ENCODE measurements at places on chromosomes 2 and 18.

DNA sequence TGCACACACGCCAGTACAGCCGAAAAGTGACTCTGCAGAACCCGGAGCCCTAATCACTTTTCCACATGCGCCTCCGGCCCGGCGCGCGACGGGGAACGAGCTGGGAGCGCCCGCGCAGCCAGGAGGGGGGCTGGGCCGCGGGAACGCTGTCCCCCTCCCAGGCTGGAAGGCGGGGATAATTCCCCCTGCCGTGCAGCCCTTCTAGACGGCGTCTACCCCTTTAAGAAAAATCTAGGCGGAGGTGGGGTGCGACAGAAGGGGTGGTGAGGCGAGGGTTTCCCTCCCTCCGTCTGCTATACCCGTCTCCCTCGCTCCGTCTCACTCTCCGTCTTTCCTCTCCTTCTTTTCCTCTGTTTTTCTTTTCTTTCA lies 2.4 kb downstream of the CYP26B1 start:
- DNase-seq = no peak

GRCh38 chr2:149652526-149652925 lies 65.0 kb upstream of the MMADHC start:
- no peak for DNase-seq

GRCh38 chr2:233996000-233996399 lies 54.5 kb upstream of the SPP2 start:
- no peak for DNase-seq

DNA sequence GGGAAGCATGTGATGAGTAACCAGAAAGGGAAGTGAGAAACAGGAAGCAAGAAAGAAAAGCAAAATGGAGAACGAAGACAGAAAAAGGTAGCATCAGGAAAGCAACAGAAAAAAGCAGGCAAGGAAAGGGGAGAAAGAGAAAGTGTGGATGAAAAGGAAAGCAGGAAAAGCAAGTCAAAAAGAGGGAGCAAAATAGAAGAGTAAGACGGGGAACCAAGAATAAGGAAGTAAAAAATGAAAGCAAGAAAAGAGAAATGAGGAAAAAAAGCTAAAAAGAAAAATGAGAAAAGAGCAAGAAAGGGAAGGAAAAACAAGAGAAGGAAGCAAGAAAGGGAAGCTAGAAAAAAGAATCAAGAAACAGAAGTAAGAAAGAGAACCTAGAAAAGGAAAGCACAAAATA lies 242.3 kb upstream of the NCKAP5 start:
- no peak for DNase-seq

DNA sequence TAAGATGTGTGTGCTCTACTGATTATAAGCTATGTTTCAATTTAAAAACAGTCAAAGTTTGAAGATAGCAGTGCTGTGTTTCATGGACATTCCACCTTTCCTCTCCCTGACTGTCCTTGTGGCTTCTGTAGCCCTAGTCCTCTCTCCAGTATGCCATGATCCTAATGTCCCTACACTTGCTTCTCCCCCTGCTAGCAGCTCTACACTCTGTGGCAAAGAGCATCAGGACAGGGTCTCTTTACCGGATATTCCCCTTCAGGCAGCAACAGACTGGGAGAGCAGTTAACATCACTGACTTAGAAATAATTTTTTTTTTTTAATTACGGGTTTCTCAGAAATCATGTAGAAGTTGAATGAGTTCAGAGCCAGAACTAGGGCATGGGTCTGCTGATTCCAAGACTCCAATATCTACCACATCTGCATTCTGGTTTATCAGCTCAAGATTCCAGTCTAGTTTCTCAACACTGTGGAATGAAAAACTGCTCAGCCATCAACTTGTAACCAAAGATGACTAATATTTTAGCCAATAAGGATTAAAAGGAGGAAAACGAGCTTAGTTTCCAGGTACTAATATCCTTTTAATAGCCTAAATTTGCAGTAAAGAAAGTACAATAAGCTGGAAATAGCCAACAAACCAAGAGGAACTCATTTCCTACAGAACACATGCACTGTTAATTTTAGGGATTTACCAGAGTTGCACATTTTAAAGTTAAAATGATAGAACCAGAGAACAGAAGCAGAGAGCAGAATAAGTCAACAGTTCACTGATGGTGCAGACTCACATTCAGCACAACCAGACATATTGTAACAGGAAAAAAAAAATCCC lies 45.2 kb downstream of the TMEM131 start:
- no peak for DNase-seq
